ENCODE measurements at places on chromosomes 3 and 15.
A peak's percentile ranks its signal among the peaks of the same experiment; 100 is the strongest.

- DNase-seq: no peak
These were observed 29.5 kb downstream of the CD80 start for GRCh38 chr3:119529883-119530282.

GRCh38 chr3:52128118-52128683, 26.0 kb downstream of the POC1A start:
- no peak for DNase-seq

DNA sequence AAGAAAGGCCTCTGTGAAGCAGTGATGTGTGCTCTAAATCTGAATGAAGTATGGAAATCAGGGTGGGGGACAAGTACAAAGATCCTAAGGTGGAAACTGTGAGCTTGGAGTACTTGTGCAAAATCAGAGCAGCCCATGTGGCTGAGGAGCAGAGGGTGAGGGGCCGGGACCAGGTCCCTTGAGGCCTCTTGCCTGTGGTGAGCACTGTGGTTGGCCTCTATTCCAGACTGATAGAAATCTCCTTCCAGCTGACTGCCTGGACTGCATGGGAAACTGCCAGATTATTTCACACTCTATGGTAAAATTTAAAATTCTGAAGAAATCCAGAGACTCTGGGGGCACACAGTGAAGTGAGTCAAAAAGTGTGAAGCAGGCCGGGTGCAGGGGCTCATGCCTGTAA, 81.4 kb downstream of the TM4SF4 start:
- DNase-seq: no peak

DNA sequence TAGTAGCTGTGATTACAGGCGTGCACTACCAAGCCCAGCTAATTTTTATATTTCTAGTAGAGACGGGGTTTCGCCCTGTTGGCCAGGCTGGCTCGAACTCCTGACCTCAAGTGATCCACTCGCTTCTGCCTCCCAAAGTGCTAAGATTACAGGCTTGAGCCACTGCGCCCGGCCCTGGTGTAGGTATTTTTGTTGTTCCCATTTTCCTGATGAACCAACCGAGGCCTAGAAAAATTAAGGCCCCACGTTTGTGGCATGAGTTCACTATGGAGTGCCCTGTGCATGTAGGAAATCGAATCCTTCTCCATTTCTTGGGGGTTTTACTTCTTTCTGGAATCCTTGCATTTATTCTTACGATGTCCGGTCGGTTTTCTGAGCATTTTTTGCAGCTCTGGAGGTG, 14.3 kb upstream of the TATDN2 start:
- no peak for DNase-seq

DNA sequence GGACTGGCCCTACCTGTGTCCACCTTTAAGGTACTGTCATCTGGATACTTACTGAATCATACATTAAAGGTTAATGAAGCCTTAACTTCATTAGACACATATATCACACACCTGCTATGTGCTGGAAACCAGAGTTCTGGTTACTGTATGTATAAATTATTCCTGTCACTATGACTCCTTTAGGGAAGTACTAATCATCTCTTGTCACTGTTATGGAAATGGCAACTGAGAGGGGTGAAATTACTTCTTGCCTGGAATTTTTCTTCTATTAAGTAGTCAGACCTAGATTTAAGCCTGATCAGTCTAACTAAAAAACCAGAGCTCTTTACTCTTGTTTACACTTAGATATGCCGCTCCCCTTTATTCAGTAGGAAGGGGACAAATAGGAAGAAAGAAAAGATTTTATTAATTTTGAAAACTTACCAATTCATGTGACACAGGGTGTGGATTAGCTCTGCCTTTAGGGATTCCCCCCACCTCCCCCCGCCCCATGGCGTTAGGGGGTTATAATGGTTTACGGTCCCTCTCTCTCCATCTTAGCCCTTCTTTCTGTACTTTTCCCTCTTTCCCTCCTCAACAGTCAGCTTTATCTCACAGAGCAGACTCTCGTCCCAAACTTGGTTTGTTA, 152.5 kb downstream of the KLHL25 start:
- peak; percentile 56 for DNase-seq
